ENCODE measurements at places on chromosomes 7 and 10.

- DNase-seq, result no peak
Observed at GRCh38 chr7:158266817-158267741, 320.5 kb downstream of the PTPRN2 start.

GRCh38 chr10:83205861-83206260 is 933.4 kb upstream of the GHITM start:
- no peak for DNase-seq

GRCh38 chr10:43251419-43252165 is 15.3 kb downstream of the RASGEF1A start:
- no peak for DNase-seq

DNA sequence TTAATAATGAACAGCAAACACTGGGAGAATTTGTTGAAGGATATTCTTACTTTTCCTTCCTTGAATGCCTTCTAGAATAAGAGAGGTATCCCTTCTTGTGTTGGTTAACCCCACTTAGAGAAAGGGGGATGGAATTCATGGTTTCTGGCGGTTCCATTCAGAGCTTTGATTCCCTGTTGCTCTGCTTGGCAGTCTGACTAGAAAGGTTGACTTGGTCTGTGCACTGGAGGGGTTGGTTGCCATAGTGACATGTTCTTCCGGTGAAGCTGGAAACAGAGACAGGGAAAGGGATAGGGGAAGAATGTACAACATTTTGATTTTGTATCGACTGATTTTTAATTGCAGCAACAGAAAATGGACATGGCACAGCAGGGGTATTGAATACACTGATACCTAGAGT is 2.5 kb downstream of the TMEM178B start:
- no peak for DNase-seq

DNA sequence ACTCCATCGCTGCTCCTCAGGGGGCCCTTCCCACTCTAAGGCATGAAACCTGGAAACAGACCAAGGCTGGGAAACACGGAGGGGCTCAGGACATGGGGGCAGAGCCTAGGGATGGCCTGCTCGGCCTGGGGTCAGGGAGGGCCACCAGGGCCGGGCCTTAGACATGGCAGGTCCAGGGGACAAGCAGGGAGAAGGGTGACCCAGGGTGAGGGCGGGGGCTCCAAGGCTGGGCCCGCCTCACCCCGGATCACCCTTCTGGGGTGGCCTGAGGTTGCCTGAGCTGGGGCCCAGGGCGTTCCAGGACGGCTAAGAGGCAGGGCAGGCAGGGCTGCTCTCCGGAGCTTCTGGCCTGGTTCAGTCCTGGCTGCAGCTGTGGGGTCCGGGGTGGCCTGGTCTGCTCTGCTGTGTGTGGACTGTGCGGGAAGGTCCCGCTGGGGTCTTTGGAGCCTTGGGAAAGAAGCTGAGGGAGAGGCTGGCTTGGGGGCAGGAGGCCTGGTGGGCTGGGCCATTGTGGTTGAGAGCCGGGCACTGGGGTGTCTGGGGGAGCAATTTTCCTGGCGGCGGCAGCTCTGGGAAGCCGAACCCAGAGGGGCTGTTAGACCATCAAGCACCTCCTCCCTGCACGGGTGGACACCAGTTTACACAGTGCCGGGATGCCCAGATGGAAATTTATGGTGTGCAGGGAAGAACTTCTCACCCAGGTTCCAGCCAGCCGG is 52.2 kb downstream of the UNCX start:
- no peak for DNase-seq

GRCh38 chr10:45553155-45553554 is 119.4 kb downstream of the ZFAND4 start:
- no peak for DNase-seq

- peak; percentile 20 for DNase-seq
Observed at GRCh38 chr10:35089611-35090161, 455 bp downstream of the CUL2 start.

DNA sequence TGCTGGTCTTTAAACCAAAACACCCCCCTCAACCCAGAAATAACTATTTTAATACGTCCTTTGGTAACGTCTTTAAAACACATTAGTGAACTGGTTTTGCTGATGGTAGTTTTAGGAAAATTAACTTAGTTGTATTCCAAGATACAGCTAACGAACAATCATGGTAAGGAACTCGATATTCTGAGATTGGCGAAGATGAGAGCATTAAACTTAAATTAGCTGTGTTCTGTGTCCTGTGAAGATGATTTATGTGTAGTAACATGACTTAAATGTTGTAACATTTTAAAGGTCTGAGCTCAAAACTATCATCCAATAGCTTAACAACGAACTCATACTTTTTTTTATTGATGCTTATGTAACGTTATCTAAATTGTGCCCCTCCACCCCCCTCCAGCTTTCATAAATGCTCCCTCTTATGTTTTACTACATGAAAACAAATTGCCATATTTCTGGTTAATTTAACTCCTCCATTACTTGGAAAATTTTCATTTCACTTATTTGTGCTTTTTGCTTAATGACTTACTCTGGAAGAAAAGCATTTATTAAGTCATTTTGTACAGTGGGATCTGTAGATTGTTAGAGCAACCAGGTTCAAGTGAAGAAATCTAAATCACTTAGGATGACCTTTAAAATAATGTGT is 1.7 kb downstream of the SDK1 start:
- no peak for DNase-seq

- DNase-seq, result peak; percentile 42
Observed at GRCh38 chr7:66281678-66282590, 76.8 kb downstream of the TPST1 start.

DNA sequence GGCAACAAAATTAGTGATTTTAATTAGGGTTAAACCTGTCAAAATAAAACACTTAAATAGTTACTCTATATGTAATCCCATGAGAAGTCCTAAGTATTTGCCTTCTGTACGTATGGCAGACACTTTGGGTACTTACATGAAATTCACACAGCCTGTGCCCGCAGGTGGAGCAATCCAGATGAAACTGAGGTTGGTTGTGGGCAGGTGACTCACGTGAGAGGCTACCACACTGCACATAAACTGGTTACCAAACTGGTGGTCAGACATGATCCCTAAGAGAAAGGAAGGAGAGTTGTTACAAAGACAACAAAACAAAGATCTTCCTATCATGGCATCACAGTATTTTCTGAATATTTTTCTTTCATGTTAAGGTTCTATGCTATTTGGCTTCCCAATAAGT is 156.1 kb downstream of the RELN start:
- no peak for DNase-seq

- no peak for DNase-seq
Observed at GRCh38 chr7:113582471-113582870, 336.3 kb downstream of the PPP1R3A start.

DNA sequence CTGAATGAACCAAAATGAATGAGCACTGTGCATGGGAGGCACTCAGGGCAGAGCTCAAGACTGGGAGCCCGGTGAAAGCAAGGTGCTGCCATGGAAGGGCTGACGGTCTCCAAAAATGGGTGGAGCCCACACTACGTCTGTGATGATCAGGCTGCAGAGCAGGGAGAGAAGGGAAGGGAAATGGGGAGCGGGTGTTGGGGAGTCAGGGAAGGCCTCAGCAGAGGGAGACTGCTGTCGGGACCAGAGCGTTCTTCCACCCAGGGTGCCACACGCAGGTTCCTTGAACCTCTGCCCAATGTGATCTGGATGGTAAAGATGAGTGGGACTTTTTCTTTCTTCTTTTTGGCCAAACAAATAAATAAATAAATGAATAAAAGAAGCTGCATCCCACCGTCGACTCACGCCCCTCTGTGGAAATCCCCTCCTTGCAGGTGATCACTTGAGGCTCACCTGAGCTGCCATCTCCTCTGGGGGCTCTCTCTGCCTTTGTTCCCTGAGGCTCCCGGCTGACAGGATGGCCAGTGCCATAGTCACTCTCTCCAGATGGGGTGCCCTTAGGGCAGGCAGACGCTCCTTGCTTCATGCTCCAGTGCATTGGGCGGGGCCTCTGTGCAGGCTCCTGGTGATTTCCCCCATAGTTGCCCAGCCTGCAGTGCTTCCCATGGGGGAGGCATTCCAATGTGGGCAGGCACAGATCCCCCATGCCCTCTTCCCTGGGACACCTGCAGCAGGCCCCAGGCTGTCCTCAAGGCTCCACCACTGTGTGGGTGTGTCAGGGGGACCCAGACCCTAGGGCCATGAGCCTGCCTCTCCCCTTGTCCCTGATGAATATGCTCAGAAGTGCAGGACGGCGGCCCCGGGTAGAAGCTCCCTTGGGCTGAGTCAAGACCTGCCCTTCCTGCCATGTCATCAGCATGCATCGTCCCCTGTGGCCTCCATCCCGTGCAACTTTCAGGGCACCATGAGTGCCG is 131.8 kb downstream of the PTPN20 start:
- no peak for DNase-seq

- DNase-seq, result no peak
Observed at GRCh38 chr10:26938578-26938977, 77.8 kb upstream of the ABI1 start.

- DNase-seq, result peak; percentile 77
Observed at GRCh38 chr7:94657771-94658693, 2.1 kb upstream of the SGCE start.
